ENCODE measurements at places on chromosomes 6 and 20. TPM values are rescaled to one million over a fixed set of nuclear protein-coding genes. Genes with fewer than 3 reads are reported as not detected.

Gene RPS6KA2
- 25.6 TPM for total RNA-seq

Gene TTK
- total RNA-seq, result 0.12 TPM

Gene ZBP1
- total RNA-seq, result not detected

Gene SMIM13
- 2.5 TPM for total RNA-seq

Gene BCAS1
- total RNA-seq, result 0.52 TPM

Gene HLA-DRB5
- total RNA-seq, result 9.8 TPM

Gene HUS1B
- 0.59 TPM for total RNA-seq

Gene PRPH2
- total RNA-seq, result 1.8 TPM

Gene PPP1R14C
- 0.43 TPM for total RNA-seq

Gene EFCAB8
- total RNA-seq, result 0.15 TPM

Gene ZBTB22
- 10.0 TPM for total RNA-seq

Gene RPP40
- total RNA-seq, result 0.97 TPM

Gene SCRT2
- total RNA-seq, result not detected

Gene GLP1R
- 9.7 TPM for total RNA-seq

Gene PRSS35
- total RNA-seq, result 0.32 TPM

Gene MOCS1
- total RNA-seq, result 7.9 TPM

Gene MUC21
- total RNA-seq, result not detected

Gene RNF114
- total RNA-seq, result 49.0 TPM

Gene CLPSL1
- 36.9 TPM for total RNA-seq

Gene OR2H2
- total RNA-seq, result not detected

Gene REM1
- total RNA-seq, result 0.26 TPM

Gene KCNK16
- 1.7 TPM for total RNA-seq

Gene OR2J3
- not detected for total RNA-seq

Gene PARD6B
- 9.4 TPM for total RNA-seq

Measured in pancreas (tissue), 10 donors.